SJCRH30 (cell line): ENCODE measurements at places on chromosomes 2 and 18.

DNA sequence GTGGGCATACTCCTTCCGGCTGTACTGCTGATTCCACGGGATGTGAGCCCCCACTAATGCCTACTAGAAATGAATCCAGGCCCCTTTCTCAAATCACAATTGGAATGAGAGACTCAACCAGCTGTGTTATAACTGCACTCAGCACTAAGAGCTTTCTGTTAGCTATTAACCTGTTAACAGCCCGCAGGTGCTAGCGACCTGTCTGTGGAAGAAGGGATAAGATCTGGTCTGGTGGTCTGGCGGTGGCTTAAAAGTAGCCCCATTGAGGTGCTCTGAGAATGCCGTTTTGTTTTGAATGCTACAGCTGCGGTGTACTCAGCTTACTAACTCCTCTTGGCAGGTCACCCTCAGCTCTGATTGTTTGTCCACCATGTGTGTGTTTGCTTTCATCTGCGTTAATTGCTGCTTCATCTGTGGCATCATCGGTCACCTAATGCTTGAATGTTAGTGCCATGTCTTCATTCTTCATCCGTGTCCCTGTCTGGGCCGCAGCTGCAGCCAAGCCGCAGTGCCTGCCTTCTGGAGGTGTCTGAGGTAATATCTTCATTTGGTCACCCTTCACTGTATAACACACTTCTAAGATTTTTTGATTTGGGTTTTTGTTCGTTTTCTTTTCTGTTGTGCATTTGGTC lies 16.3 kb downstream of the RAB12 start:
- no peak for DNase-seq

DNA sequence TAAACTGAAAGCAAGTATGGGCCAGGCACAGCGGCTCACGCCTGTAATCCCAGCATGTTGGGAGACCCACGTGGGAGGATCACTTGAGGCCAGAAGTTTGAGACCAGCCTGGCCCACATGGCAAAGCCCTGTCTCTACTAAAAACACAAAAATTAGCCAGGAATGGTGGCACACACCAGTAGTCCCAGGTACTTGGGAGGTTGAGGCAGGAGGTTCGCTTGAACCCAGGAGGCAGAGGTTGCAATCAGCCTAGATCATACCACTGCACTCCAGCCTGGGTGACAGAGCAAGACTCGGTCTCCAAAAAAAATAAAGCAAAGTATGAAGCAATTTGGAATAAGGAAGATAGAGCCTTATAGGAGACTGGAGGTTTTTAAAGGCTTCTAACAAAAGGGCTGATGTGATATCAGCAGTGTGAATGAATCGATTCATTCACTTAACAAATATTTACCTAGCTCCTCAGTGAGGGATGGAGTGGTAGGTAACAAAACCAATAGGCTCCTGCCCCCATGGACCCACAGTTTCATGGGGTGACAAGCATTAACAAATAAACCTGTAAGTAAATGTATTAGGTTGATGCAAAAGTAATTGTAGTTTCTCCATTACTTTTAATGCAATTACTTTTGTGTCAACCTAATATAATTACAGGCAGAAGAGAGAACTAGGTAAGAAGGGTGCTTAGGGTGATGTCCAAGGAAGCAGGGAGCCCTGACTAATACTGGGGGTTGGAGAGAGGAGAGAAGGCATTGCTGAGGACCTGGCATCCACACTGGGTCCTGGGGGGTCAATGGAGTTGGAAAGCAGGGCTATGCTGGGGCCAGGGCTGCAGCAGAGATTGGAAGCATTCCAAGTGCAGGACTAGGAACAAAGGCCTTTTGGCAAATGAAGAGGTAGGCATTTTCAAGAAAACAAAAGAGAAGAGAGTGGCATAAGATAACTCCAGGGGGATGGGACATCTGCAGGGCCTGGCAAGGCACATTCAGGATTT lies 195.4 kb upstream of the ARL4C start:
- no peak for DNase-seq

GRCh38 chr2:64284751-64285150 lies 140.5 kb upstream of the PELI1 start:
- no peak for DNase-seq

- no peak for DNase-seq
Measured at GRCh38 chr2:201786471-201786870, 5.7 kb upstream of the ALS2 start.

- DNase-seq, result no peak
Measured at GRCh38 chr2:148161909-148162435, 141.1 kb downstream of the MBD5 start.
